ENCODE measurements at places on chromosomes 5 and 9.

DNA sequence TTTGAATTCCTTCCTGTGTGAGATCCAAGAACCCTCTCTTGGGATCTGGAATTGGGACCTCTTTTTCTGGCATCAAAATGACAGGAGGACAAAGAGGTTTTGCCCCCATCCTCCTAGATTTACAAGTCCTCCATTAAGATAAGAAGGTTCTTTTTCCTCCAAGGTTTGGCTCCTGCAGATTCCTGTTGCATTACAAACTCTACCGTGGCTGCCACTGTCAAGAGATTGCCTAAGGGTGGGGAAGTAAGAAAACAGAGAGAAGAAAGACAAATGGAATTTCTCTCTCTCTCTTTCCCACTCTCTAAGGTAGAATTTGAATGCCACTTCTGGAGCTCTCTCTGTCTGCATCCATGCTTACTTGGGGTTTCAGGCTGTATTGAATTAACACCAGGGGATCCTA, 12.0 kb upstream of the SVEP1 start:
- DNase-seq = no peak

- no peak for DNase-seq
Measured at GRCh38 chr5:90878549-90879196, 320.1 kb downstream of the ADGRV1 start.

DNA sequence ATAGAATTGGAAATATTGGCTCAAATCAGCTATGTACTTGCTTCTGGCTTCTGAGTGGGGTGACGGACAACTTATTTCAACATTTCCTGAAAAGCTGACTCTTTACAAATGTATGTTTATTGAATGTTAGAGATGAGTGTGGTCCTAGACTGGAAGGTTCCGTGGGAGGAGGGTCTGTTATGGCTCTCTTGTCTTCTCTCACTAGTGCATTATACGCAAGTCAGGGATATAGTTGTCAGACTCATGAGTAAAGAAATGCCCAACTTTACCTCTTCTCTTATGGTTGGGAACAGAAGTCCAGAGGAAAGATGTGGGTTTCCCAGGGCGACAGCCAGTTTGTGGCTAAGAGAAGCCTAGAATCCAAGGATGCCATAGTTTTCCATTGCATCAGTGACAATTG, 839.3 kb upstream of the WWC1 start:
- DNase-seq = no peak

DNA sequence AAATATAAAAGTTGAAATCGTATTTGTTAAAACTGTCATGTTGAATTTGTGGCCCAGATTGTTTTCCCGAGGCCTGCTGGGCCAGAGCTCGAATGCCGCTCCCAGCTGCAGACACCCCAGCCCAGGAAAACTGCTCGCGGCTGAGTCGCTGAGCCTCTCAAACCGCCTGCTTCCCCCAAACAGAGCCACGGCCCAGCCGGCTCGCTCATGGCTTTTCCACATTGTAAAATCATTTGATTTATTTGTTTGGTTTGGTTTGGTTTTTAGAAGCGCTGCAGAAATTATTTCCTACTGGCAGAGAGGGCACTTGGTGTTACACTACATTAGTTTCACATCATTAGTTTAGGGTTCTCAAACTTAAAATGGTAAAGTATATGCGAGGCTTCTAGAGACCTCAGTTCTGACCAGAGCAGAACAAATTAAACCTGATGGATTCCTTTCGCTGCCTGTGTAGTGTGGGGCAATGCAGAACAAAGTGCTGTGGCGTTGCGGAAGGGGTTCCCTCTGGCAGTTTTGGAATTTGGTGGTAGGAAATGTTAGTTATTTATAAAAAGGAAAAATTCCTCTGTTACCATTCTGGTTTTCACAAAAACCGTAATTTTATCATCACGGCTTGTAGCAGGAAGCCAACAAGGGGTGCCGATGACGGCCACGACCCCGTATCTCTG, 156.5 kb upstream of the PITX1 start:
- no peak for DNase-seq

GRCh38 chr5:143922718-143923117, 110.8 kb downstream of the HMHB1 start:
- DNase-seq = no peak

GRCh38 chr5:130868186-130868840, 296.7 kb downstream of the HINT1 start:
- no peak for DNase-seq

Measured in stimulated activated CD4-positive, alpha-beta T cell treated with anti-CD3 and anti-CD28 coated beads, TNF-alpha, amount 100 ng/mL, for 4 hours (primary cell).